Fibroblast of lung (primary cell): ENCODE measurements at places on chromosomes 16 and 17. TPM values are rescaled to one million over a fixed set of nuclear protein-coding genes. Genes with fewer than 3 reads are reported as not detected.
A peak's percentile ranks its signal among the peaks of the same experiment; 100 is the strongest.

DNA sequence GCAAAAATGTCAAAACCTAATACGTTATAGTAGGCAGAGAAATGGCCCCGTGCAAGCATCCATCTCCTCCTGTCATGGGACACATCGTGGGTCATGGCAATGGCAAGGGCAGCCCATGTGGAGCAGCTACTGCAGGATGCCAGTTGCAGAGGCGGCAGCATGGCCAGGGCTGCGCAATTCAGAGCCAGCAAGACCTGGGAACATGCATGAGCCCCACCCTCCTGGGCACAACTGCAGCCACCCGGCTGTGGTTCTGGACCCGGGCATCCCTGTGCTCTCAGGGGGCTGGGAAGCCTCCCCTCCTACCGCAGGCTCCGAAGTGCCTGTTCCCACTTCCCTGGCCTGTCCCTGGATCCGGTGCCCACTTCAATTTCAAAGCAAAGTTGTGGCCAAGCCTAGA lies 203.6 kb downstream of the CPPED1 start:
- DNase-seq, result no peak

- peak; percentile 61 for DNase-seq
Measured at GRCh38 chr16:4380119-4381063, 8.7 kb downstream of the VASN start.

GRCh38 chr17:74297941-74298340 lies 23.9 kb downstream of the DNAI2 start:
- DNase-seq, result no peak

- DNase-seq, result no peak
Measured at GRCh38 chr17:81902023-81902652, at the start of gene NPB. Gene NPB, plus strand, starts transcription at chr17:81902238. Its CDS starts 40 bp downstream, at chr17:81902278.

DNA sequence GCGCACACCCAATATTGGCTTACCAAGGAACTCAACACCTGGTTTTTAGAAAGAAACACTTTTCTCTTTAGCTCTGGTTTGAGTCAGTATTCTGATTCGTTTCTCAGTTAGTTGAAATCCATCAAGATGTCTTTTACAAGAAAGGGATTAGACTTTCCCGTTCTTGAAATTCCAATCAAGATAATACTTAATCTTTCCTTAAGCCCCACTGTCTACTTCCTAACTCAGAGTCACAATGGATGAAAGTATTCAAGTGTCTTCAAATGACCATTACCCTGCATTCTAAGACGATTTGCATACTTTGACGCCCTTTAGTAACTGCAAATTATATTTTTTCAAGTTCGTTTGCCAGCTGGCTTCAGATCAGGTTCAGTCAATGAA lies 189.8 kb downstream of the USP22 start:
- DNase-seq, result no peak

DNA sequence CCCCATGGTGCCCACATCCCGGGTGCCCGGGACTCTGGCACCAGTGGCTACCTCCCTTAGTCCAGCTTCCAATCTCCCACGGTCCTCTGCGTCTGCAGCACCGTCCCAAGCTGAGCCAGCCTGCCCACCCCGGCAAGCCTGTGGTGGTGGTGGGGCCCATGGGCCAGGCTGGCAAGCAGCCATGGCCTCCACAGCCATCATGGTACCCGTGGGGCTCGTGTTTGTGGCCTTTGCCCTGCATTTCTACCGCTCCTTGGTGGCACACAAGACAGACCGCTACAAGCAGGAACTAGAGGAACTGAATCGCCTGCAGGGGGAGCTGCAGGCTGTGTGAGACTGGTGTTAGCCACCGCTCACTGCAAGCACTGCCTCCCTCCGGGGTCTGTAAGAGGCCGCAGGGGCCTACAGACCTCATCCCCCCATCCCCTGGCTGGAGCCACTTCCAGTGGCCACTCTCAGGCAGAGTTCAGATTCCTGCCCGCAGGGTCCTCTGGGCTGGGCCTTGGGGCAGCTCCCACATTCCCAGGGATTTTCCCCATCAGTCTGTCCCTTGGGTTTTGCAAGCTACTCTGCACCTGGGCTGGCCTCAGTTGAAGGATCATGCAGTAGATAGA lies 3.9 kb upstream of the SETD1A start:
- peak; percentile 67 for DNase-seq

DNA sequence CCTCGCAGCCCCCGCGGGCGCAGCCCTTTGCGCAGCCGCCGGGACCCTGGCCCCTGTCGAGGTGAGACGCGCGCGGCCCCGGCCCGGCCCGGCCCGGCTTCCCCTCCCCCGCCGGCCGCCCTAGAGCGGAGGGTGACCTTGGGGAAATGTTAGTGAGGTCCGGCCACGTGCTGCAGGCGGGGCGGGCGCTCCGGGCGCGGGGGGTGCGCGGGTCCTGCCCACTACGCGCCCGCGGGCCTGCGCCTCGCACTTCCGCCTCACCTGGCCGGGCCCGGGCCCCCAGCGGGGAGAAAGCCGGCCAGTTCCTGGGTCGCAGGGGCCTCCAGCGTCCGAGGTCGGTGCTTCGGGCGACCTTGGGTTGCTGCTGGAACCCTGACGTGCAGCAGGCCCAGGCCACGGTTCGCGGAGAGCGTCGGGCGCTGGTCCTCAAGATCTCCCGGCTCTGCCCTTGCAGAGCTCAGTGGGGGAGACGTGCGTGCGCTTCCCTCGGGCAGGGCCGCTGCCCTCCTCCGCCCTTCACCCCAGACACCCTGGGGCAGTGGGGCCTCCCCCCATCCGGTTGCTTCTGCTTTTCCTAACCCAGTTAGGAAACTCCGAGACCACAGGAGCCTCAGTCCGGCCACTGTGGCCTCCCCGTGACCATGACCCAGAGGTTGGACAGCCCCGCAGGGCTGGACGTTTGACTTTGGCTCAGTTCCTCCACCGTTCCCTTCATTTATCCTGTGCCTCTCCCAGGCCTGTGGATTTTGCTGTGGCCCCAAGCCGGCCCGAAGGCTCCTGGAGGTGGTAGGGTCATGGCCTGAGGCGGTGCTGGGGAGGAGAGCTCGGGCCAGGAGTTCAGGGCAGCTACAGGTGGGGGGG lies 791 bp downstream of the MCRIP2 start:
- DNase-seq, result peak; percentile 17

GRCh38 chr16:55562936-55563335 lies 3.5 kb upstream of the CAPNS2 start:
- no peak for DNase-seq

- no peak for DNase-seq
Measured at GRCh38 chr16:3946604-3947180, 66.2 kb upstream of the CREBBP start.

DNA sequence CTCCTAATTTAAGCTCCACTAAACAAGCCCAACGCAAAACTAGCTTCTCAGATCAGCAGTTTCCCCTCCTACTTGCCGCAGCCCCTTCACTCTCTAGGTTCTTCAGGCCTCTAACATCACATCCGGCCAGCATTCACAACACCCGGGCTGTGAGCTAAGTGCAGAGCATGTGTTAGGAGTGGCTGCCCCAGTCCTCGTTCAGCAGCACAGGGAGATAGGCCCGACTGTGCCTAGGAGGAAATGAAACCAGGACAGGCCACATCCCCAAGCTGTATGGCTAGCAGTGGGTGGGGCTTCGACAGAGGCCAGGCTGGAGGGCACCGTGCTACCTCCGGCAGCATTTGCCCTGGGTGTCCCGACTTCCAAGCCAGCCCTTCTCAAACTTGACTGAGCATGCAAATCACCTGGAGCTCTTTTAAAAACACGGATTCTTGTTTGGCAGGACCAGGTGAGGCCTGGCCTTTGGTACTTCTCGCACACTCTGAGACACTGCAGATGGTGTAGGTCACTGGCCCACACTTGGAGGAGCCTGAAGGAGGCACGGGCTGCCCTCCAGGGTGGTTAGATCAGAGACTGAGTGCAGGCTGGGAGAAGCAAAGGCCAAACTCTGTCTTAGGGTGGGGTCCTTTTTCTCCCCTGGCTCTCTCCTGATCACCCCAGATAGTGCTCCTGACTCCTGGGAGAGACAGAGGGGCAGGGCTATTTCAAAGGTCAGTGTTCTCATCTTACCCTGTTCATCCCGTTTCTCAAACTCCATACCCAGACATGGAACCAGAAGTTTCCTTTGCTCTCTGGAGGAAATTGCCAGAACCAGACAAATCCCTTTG lies 202.0 kb downstream of the C16orf78 start:
- DNase-seq, result no peak

- DNase-seq, result no peak
Measured at GRCh38 chr17:68709461-68709860, 108.3 kb upstream of the FAM20A start.

- peak; percentile 60 for DNase-seq
Measured at GRCh38 chr17:27319541-27320221, 25.8 kb downstream of the WSB1 start.

DNA sequence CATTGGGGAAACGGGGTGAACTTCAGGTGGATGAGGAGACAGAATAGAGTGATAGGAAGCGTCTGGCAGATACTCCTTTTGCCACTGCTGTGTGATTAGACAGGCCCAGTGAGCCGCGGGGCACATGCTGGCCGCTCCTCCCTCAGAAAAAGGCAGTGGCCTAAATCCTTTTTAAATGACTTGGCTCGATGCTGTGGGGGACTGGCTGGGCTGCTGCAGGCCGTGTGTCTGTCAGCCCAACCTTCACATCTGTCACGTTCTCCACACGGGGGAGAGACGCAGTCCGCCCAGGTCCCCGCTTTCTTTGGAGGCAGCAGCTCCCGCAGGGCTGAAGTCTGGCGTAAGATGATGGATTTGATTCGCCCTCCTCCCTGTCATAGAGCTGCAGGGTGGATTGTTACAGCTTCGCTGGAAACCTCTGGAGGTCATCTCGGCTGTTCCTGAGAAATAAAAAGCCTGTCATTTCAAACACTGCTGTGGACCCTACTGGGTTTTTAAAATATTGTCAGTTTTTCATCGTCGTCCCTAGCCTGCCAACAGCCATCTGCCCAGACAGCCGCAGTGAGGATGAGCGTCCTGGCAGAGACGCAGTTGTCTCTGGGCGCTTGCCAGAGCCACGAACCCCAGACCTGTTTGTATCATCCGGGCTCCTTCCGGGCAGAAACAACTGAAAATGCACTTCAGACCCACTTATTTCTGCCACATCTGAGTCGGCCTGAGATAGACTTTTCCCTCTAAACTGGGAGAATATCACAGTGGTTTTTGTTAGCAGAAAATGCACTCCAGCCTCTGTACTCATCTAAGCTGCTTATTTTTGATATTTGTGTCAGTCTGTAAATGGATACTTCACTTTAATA lies 7.0 kb upstream of the TMEM235 start:
- DNase-seq, result no peak

- DNase-seq, result peak; percentile 16
Measured at GRCh38 chr17:83155128-83156121, 76.0 kb downstream of the METRNL start.

GRCh38 chr17:12415031-12415430 lies 250.7 kb upstream of the MYOCD start:
- peak; percentile 80 for DNase-seq

GRCh38 chr17:68314916-68315535 lies 23.7 kb downstream of the ARSG start:
- DNase-seq, result peak; percentile 30

DNA sequence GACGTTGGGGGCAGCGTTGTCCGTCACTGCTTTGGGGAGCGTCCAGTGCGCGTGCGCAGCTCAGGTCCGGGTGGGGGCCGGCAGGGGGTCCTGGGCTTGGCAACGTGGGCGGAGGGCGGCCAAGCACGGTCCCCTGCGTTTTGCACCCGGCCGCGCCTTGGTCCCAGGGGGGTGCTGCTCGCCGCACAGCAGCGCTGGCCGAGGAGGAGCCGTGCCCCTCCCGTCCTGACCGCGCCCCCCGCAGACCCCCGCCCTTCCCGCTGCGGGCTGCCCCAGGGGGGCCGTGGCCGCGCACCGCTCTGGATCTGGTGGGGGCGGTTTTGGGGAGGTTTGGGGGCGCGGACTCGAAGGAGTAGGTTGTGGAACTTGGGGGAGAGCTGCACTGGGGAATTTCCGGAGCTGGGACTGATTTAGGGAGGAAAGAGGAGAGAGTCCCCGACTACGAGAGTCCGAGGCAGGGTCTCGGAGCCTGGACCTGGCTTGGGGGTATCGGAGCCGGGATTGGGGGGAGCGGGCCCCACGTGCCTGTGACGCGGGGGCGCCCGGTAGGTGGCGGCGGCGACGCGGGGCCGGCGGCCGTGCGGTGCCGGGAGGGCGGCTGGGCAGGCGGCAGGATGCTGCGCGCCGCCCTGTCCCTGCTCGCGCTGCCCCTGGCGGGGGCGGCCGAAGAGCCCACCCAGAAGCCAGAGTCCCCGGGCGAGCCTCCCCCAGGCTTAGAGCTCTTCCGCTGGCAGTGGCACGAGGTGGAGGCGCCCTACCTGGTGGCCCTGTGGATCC lies at the start of gene SLC9A5:
Gene SLC9A5, plus strand, starts transcription at position 579 of the 777 bp plus-strand sequence. Its CDS starts 36 bp downstream, at position 615.
- DNase-seq, result peak; percentile 27

- DNase-seq, result peak; percentile 42
Measured at GRCh38 chr16:74568961-74569631, 37.8 kb downstream of the GLG1 start.

GRCh38 chr17:29341726-29342125 lies 47.8 kb upstream of the NUFIP2 start:
- DNase-seq, result no peak

The ITGAD gene
- total RNA-seq, result not detected in 2 replicates

The DHRS7C gene
- not detected in 2 replicates for total RNA-seq

The MYH2 gene
- total RNA-seq, result not detected in 2 replicates

The KRT31 gene
- total RNA-seq, result not detected in 2 replicates

The AXIN1 gene
- total RNA-seq, result 18.2 and 18.7 TPM in 2 replicates

The TP53TG3 gene
- 0.17 TPM in 1 of 2 replicates, not detected in the other for total RNA-seq

The NPIPA7 gene
- 0.51 and 1.7 TPM in 2 replicates for total RNA-seq

The MBTPS1 gene
- 96.0 and 109 TPM in 2 replicates for total RNA-seq

The CCL4L2 gene
- not detected in 2 replicates for total RNA-seq
